ENCODE measurements at places on chromosomes 12 and 14. TPM values are rescaled to one million over a fixed set of nuclear protein-coding genes. Genes with fewer than 3 reads are reported as not detected.

DNA sequence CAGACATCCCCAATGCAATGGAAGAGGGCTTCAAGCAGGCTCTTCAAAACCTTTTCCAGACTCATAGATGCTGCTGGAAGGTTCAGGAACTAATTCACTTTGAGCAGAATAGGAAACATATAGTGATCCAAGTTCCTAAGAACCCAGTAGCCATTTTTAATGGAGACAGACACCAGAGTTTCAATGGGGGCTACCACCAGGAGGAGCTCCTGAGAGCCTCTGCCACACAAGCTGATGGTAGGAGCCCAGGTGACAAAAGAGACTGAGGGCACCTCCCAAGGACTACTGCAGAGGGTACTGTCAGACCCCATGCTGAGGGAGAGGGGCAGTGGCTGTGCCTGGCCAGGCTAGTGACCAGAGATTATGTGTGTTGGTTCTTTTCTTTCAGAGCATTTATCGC is 45.9 kb downstream of the IFNG start:
- peak; percentile 89 for DNase-seq

DNA sequence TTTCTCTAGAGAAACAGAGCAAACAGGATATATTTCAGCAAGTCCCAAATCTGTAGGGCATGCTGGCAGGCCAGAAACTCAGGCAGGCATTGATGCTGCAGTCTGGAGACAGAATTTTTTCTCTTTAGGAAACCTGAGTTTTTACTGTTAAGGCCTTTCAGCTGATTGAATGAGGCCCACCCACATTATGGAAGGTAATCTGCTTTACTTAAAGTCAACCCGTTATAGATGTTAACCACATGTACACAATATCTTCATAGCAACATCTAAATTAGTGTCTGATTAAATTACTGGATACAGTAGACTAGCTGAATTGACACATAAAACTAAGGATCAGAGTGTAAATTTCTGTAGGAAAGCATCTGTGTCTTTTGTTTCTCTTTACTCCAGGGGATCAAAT is 65.2 kb downstream of the SRGAP1 start:
- no peak for DNase-seq

DNA sequence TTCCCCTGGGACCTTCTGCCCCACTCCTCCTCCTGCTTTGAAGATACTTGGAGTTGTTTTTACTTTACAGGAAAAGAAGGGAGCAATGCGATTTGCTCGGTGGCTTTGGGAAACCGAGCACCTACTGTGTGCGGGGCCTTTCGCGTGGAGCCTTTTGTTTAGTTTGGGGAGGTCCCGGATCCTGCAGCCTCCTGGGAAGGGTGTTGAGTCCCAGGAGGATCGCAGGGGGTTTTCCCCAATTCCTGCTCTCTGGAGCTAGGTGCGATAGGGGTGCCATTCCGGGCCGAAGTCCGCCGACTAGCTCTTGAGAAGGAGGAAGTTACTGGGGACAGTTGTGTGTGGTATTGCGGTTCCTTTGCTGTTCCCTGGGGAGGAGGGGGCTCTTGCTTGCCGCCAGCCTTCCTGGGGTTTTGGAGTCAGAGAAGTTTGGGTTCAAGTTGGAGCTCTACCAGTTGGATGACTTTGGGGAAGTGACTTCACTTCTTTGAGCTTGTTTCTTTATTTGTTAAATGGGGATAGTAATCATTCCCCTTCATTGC is 1.1 kb downstream of the BRI3BP start:
- peak; percentile 77 for DNase-seq

GRCh38 chr14:99425272-99425681 is 55.4 kb downstream of the SETD3 start:
- DNase-seq, result no peak

DNA sequence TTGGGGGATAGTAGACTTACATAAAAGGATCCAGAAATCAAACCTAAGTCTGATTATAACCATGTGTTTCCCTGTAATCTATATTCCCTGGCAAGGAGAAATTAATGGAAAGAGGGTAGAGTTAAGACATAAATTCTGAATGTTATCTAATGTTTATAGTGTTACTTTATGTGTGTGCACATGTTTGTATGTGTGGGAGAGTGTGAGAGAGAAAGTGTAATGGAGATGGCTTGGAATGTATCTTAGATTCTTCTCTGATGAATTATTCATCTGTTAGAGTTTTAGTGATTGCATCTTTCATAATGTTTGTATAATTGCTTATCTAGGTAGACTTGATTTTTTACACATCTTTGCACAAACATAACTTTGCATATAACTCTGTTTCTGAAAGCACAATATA is 490.9 kb downstream of the FLRT2 start:
- no peak for DNase-seq

DNA sequence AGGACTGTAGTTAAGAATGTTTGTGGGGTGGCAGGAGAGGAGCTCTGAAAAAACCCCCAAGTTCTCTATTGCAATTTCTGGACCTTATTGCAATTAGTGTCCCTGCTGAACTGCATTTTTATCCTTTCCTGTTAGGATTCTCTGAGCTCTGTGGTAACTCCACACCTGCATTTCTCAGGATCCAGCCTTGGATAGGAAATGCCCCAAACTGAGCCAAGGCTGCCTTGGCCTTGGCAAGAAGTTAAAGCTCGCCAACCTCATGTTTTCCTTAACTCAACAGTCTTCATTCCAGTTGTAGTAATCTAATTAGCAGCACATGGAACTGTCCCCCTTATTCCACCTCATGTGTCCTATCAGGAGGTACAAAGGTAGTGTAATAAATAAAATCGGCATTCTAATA is 66.5 kb downstream of the C12orf75 start:
- DNase-seq, result no peak

GRCh38 chr12:12315838-12316237 is 34.2 kb downstream of the MANSC1 start:
- no peak for DNase-seq

DNA sequence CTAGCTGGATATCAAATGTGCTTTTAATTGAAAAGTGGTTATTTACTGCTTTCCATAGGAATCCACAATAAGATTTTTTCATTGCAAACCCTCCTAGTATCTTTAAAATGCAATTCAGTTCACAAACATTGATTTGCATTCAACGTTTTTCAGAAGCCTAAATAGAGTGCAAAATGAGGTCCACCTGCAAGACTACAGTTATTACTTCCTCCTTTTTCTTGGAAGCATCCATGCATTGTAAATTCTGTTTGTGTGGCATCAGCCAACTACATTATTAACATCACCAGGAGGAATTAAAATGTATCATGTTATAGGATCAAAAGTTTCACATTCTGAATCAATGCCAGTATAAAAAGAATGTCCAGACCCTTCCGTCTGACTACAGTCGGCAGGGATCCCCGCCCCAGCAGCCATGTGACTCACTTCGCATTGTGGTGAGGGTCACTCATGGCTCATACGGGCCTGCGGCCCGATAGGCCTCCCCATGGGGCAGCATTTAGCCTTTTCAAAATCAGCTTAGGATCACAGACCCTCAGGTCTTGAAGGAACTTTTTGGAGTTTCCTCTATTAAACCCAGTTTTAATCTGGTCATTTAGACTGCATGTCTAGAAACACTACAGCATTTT is 46.3 kb downstream of the NTF3 start:
- no peak for DNase-seq

DNA sequence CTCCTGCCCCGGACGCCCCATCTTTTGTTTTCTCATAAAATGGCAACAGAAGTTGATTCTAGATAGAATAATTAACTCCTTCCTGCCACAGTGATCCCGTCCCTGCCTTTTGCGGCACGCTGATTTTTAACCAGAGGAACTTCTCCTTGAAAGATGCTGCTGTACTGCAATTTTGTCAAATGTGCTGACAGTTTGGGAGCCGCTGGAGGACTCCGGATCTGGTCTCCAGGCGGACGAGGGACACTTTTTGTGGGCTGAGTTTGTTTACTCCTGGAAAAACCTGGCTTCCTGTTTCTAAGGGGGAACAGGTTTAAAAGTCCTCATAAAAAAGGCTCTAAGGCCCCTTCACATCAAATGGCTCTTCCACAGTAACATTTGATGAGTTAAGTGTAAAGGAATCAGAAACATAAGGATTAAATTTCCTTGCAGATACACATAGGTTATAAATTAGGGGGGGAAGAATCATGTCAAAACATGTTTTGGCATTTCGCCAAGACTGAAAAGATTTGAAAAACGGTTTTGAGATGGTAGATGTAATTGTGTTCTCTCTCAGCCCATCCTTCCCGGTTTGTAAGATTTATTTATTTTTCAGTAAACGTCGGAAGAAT is 15.5 kb downstream of the FZD10 start:
- no peak for DNase-seq

- peak; percentile 71 for DNase-seq
Measured at GRCh38 chr14:96797582-96798349, 584 bp downstream of the VRK1 start.

GRCh38 chr12:117165342-117165741 is 24.9 kb downstream of the FBXO21 start:
- no peak for DNase-seq

GRCh38 chr12:116382686-116383530 is 105.4 kb upstream of the MED13L start:
- DNase-seq, result peak; percentile 76

C12orf54 gene
- total RNA-seq, result not detected

C12orf43 gene
- total RNA-seq, result 21.4 TPM

TCL1B gene
- 0.93 TPM for total RNA-seq

DIO3 gene
- total RNA-seq, result 24.2 TPM

CCDC197 gene
- total RNA-seq, result not detected

SYNE2 gene
- 36.1 TPM for total RNA-seq

SMIM41 gene
- total RNA-seq, result not detected

SLC16A7 gene
- total RNA-seq, result 4.1 TPM
